Stimulated activated CD8-positive, alpha-beta memory T cell treated with anti-CD3 and anti-CD28 coated beads, Interleukin-2, amount 100 ng/mL, for 1 hour (primary cell): ENCODE measurements at places on chromosomes 3 and 15.

- DNase-seq, result no peak
These were observed 24.8 kb downstream of the LINGO1 start for GRCh38 chr15:77607894-77608261.

- DNase-seq, result no peak
These were observed 390.6 kb upstream of the SEMA6D start for GRCh38 chr15:47326410-47327333.

GRCh38 chr3:54159917-54160316, 37.6 kb downstream of the CACNA2D3 start:
- DNase-seq, result no peak

DNA sequence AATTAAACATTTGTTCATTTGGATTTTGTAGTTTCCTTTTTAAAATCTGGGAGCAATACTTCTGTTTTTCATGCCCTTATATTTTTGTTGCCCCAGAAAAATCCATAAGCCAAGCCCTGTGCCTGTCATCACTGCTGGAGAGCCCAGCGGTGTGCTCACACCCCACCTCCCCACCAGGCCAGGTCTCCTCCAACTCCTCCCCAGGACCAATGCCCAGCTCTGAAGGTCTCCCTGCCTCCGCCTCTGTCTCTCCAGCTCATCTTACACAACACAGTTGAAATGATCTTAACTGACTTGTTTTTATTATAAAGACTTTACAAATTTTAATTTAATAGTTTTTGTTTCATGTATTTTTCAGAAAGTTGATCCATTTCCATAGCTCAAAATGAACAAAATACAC, 66.4 kb downstream of the RHCG start:
- DNase-seq, result no peak

- DNase-seq, result no peak
These were observed 104.3 kb upstream of the TSC22D2 start for GRCh38 chr3:150303768-150304167.
